Keratinocyte (primary cell): ENCODE measurements at places on chromosomes 6 and 20. TPM values are rescaled to one million over a fixed set of nuclear protein-coding genes. Genes with fewer than 3 reads are reported as not detected.

GRCh38 chr6:4004249-4004648, 74.7 kb downstream of the FAM217A start:
- H3K27me3 ChIP-seq = no peaks in the 10 kb centered on the region
- peaks cover 3% of the 10 kb centered on the region for H3K4me1 ChIP-seq
- DNase-seq = no peak
- no peaks in the 10 kb centered on the region for H3K36me3 ChIP-seq
- H3K4me3 ChIP-seq = no peak overlapping the region

DNA sequence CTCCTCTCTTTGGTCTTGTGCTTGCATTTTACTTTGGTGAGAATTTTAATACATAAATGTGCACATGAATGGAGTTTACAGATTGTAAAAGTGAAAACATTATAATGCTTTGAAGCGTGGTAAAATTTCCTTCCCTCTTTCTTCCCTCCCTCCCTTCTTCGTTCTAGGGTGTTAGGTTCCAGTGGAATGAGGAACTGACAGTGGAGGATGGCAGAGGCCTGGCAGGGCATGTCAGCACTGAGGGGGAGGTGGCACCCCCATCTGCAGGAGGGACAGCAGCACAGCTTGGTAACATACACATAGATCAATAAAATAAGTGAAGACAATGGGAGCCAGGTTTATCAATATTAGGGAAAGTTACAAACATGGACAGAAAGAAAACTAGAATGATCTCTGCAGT, 47.5 kb downstream of the RNASET2 start:
- H3K27ac ChIP-seq = no peak overlapping the region
- H3K4me1 ChIP-seq = no peaks in the 10 kb centered on the region
- no peak for DNase-seq
- no peaks in the 10 kb centered on the region for H3K27me3 ChIP-seq
- H3K36me3 ChIP-seq = no peaks in the 10 kb centered on the region

DNA sequence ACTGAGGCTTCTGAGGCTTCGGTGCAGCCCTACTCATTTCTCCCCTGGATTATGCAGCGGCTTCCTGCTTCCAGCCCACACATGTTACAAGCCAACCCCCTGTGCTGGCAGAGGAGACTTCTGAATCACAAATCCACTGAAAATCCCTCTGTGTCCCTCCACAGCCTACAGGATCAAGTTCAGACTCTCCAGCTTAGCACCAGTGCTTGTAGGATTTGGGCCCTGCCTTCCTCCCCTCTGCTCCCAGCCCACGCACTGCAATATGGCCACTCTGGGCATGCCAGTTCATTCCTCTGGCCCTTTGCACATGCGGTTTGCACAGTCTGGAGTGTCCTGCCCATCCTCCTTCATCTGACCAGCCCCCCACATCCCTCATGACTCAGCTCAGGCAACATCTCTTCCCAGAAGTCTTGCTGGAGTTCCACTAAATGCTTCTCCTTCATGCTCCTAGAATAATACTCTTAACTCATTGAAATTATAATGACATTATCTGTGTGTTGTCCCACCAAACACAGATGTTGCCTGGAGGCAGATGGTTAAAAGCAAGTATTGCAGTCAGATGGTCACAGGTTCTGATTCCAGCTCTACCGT, 15.9 kb upstream of the MDGA1 start:
- H3K27ac ChIP-seq = no peak overlapping the region
- DNase-seq = no peak
- H3K4me1 ChIP-seq = peaks cover 4% of the 10 kb centered on the region
- no peaks in the 10 kb centered on the region for H3K36me3 ChIP-seq
- H3K27me3 ChIP-seq = no peaks in the 10 kb centered on the region

DNA sequence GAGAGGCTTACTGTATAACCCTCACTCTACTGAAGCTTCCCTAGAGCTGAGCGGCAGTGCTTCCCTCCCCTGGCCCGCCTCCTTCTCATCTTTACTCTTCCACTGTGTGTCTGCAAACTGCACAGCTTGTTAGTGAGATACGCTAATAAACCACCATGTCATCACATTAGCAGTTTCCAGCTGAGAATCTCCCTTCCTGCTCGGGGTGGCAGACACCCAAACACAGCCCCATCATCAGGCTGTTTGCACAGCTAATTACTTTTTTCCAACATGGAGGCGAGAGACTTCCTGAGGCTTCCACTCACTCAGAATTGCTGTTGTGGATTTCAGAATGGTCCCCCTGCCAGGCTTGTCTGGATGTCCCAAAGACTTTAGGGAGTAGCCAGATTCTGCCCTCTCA, 444.9 kb upstream of the SULF2 start:
- peaks cover 3% of the 10 kb centered on the region for H3K27me3 ChIP-seq
- no peak for DNase-seq
- H3K4me3 ChIP-seq = no peak overlapping the region
- H3K36me3 ChIP-seq = no peaks in the 10 kb centered on the region

C6orf15 gene
- 0.08 to 0.35 TPM (median 0.30 TPM) in 3 replicates for polyA plus RNA-seq

DNA sequence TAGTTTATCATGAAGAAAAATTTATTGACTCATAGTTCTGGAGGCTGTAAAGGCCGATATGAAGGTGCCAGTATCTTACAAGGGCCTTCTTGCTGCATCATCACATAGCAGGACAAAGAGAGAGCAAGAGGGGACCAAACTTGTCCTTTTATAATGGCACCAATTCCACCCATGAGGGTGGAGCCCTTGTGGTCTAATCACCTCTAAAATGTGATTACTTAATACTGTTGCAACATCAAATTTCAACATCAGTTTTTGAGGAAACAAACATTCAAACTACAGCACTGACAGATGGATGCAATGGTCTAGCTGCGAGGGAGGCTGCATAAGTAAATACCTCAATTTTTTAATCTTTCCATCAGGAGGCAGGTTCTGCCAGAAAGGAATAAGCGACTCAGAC, 76.7 kb upstream of the LAMA2 start:
- no peak overlapping the region for H3K27ac ChIP-seq
- H3K27me3 ChIP-seq = no peaks in the 10 kb centered on the region
- H3K4me1 ChIP-seq = no peaks in the 10 kb centered on the region
- no peak for DNase-seq

DNA sequence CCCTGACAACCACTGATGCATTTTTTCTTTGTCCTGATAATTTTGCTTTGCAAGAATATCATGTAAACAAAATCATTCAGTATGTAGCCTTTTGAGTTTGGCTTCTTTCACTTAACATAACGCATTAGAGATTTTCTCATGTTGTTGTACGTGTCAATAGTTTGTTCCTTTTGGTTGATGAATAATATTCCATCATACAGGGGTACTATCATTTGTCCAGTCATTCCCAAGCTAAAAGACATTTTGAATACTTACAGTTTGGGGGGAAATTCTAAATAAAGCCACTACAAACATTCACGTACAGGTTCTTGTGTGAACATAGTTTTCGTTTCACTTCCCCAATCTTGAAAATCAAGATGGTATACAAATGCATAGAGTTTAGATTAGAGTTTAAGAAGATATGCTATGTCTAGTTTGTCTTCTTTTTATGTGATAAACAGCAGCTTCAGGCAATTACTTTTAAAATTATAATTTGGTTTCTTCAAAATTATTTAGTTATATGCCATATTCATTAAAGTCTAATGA, 5.2 kb downstream of the HAO1 start:
- no peak overlapping the region for H3K4me3 ChIP-seq
- H3K27ac ChIP-seq = no peak overlapping the region
- no peaks in the 10 kb centered on the region for H3K36me3 ChIP-seq
- no peaks in the 10 kb centered on the region for H3K4me1 ChIP-seq
- H3K27me3 ChIP-seq = no peaks in the 10 kb centered on the region
- DNase-seq = no peak

SNAI1 gene
- polyA plus RNA-seq = not detected in 3 replicates

GRCh38 chr6:28838289-28838633, 85.5 kb downstream of the TRIM27 start:
- H3K4me1 ChIP-seq = no peaks in the 10 kb centered on the region
- no peaks in the 10 kb centered on the region for H3K36me3 ChIP-seq
- no peak for DNase-seq
- peak overlapping the region; percentile 17 for H3K27ac ChIP-seq
- peaks cover 8% of the 10 kb centered on the region for H3K27me3 ChIP-seq
- peak overlapping the region; percentile 86 for H3K4me3 ChIP-seq

CASS4 gene
- 0.01 to 0.10 TPM in 2 of 3 replicates, not detected in the other for polyA plus RNA-seq

DNA sequence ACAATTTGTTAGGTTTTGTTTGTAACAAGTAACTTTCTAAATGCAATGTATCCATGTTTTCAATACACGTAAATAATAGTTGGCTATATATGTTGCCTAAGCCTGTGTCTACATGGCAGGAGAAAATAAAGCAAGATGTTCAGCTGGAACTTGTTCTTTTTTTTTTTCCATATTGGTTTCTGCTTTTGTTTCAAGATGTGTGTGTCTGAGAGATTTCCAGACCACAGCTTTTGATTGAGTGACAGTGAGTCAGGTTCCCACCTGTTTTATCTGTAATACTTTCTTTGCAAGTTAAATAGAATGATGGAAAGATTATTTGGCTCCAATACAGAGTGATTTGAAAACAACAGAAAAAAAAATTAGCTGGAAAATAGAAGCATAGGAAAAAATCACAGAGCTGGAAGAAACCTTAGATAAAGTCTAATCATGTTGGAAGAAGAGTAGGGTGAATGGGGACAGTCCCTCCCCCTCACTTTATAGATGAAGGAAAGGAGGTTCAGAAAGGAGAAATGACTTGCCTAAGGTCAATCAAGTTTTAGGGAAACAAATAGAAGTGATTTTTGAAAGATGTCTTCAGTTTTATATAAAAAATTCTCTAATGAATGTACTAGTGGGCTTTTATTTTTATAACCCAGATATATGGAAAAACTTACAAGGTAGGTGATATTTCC, 150.9 kb upstream of the STMND1 start:
- no peaks in the 10 kb centered on the region for H3K27me3 ChIP-seq

DNA sequence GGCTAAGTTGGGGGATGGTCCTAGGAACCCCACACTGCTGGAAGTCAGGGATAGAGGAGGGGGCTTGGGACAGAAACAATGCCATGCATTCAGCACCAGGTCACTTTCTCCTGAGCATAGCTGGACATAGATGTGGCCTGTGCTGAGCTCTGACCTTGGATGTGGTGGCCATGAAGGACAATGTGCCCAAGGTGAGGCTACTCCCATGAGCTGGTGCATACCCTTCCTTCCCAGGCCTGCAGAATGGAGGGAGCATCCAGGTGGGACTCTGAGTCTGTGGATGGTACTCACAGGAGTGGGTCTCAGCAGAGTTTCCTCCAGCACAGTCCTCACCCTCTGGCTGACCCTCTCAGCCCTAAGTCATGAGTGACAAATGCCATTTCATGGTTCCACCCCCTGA, 16.9 kb downstream of the CST9L start:
- no peaks in the 10 kb centered on the region for H3K36me3 ChIP-seq
- H3K27ac ChIP-seq = no peak overlapping the region
- no peak for DNase-seq
- H3K4me3 ChIP-seq = no peak overlapping the region
- H3K27me3 ChIP-seq = no peaks in the 10 kb centered on the region
- H3K4me1 ChIP-seq = peaks cover 4% of the 10 kb centered on the region

DNA sequence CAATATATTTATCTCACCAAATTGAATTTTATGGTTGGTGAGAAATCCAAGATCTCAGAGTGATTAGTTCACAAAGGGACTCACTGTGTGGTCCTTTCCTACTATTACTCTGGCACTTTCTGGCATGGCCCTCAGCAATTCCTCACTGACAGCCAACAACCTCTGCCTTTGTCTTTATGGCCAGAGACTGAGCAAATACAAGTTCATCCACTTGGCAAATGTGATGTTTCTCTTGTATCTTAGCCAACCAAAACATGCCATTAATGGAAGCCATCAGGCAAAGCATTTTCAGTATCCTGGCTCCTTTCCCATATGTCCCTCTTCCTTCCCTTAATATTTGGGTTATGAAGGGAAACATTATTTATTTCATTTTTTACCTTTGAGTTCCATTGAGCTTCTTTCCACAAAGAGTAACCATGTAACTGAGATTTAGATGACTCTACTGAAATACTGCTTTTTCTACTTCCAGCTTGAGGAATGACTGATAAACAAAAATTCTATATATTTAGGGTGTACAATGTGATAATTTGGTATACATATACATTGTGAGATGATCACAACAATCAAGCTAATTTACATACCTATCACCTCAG, 30.8 kb upstream of the SMLR1 start:
- H3K36me3 ChIP-seq = no peaks in the 10 kb centered on the region
- H3K4me1 ChIP-seq = no peaks in the 10 kb centered on the region
